CD4-positive, alpha-beta T cell treated with Interleukin-17A for 4 hours (primary cell): ENCODE measurements at places on chromosomes 16 and 17.

- DNase-seq = no peak
Observed at GRCh38 chr17:290626-291025, 62.0 kb downstream of the RPH3AL start.

DNA sequence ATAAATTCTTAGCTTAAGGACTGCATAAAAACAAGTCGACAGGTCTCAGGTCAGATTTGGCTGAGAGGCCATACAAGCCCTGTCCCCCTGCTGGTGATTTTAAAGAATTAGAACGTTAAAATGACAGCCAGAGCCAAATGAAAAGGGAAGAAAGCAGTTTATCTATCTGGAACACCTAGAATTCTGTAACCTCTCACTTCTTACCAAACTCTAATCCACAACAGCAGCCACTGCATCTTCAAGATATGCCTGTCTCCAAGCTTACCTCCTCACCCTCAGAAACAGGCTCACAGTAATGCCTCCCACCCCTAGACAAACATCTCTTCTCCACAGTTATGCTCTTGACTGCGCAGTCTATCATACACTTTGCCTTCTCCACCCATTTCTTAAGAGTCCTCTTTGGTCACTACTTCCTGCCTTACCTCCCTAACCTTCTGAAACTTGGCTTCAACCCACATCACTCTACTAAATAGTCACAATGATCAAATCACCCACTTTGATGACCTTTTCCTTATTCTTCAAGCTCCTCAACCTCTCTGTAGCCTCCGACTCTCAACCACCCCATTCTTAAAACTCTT, 14.2 kb downstream of the ANKFY1 start:
- no peak for DNase-seq

DNA sequence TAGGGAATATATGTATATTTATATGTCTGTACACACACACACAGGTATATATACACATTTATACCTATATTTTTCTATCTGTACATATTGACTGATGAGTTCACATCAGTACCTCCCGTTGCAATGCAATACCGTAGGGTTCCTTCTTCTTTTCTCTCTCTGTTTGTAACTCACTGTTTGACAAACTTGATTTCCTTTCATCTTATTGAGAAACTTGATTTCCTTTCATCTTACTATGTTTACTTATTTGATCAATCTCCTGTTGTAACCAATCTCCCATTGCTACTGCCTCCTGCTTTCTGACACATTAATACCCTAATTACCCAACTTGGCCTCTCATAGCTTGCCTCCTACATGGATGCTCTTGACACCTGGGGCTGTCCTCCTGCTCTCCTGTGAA, 49.8 kb downstream of the NFAT5 start:
- no peak for DNase-seq

- DNase-seq = no peak
Observed at GRCh38 chr16:84003038-84003437, 35.0 kb downstream of the NECAB2 start.

DNA sequence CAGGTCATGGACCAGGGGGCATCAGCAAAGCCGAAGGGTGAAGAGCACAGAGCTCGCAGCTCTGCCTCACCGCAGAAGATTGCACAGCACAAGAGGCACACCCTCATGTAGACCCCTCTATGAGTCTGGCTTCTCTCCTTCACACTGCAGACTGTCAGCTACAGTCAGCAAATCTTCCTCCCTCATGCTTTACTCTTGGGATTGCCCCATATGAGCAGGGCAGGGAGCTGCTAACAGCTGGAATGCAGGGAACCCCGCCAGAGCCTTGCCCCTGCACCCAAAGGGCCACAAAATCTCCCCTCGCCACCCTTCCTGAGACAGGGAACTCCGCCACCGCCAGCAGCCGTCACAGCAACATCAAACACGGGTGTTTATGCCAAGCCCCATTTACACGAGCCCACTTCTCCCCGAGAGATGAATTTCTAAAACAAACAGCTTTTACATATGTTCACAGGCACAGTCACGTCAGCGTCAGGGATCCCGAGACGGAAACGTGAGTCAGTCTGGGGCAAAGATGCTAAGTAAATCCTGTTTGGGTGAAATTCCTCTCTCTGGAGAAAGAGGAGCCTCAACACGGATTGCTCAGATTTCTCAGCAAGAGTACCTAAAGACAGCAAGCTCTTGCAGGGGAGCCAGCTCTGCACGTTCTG, 121.9 kb downstream of the CDYL2 start:
- no peak for DNase-seq

DNA sequence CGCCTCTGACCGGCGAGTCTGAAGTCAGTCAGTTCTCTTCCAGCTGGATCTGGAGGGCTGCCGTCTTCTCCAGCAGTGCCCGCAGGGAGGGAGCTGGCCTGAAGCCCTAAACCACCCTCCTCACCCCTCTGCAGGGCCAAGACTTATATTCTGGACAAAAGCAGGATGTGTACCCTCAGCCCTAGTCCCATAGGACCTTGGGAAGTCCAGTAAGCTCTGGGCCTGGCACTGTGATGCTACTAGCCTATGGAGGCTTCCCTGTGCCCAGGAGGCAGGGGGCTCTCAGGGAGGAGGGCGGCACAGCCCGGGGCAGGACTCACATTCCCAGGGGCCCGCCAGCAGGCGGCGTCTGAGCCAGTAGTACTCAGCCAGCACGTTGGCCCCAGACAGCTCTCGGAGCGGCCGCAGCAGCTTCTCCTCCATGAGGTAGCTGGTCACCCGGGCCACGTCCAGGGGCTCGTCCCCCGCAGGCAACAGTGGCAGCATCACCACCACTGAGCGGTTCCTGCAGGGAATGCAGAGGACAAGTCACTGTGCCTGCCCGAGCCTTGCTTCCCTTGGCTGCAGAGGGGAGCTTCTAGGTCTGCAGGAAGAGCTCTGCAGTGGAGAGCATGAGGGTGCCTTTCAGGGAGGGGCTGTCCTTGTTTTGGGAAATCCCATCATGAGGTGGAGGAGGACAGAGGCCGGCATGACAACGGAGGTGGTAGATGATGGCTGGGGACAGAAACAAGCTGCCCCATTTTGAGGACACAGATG, 41.7 kb downstream of the RMI2 start:
- DNase-seq = no peak

DNA sequence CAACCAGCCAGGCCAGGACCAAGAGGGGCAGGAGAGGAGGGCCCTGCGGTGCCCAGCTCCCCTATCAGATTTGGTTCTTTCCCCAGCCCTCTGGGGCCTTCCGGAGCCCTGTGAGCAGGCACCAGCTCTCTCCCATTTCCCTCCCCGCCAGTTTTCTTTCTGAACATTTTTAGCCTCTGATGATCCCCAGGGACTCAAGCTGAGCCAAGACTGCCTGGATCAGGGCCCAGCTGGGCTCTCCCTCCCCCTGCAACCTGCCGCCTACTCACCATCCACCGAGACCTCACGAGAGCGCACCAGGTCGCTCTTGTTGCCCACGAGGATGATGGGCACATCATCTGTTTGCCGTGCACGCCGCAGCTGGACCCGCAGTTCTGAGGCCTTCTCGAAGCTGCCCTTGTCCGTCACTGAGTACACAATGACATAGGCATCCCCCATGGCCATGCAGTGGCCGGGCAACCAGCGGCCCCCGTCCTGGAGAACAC, 2.0 kb downstream of the RRAD start:
- no peak for DNase-seq

DNA sequence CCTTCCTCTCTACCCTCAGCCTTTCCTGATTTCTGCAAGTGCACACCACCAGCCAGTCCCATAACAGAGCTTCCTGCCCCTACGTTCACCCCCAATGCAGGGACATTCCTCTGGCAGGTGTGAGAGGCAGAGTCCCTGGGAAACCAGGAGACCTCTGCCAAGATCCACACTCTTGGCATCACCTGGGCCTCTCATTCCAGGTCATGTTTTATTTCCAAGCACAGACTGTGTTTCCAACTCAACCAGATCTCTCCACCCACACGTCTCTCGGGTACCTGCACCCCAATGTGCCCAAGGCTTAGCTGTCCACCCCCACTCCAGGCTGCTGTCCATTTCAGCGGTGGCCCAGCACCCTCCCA, 21.0 kb upstream of the PHB1 start:
- DNase-seq = no peak

DNA sequence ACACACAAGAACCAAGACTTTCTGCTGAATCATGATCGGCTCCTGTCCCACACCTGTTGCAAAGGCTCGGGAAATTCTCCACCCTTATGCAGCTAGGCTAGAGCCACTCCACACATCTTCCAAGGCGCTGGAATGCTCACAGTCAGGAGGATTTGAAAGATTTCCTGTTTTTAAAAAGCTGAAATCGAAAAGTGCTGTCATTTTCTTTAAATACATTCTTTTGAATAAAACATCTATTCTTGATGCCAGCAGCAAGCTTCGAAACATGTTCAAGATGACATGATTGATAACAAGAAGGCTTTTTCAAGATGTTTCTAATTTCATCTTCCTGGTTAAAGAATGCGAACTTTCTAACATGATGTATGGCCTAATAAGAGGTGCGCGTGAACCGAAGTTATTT, 219.7 kb upstream of the CDH5 start:
- DNase-seq = no peak

- no peak for DNase-seq
Observed at GRCh38 chr17:58520843-58521430, 6.5 kb upstream of the MTMR4 start.

GRCh38 chr16:48157794-48158193, 2.0 kb upstream of the ABCC12 start:
- DNase-seq = no peak

- no peak for DNase-seq
Observed at GRCh38 chr16:19486750-19487325, 35.1 kb downstream of the GDE1 start.

- no peak for DNase-seq
Observed at GRCh38 chr17:81378941-81379511, 16.2 kb upstream of the BAHCC1 start.
